HAP-1 (cell line): ENCODE measurements at places on chromosomes 5 and 9.

GRCh38 chr5:2133080-2133479 is 250.4 kb upstream of the IRX4 start:
- no peak for DNase-seq

GRCh38 chr9:123225374-123225813 is 43.0 kb downstream of the STRBP start:
- no peak for DNase-seq

GRCh38 chr9:87498811-87499360 is 1.2 kb downstream of the DAPK1 start:
- peak; percentile 17 for DNase-seq

DNA sequence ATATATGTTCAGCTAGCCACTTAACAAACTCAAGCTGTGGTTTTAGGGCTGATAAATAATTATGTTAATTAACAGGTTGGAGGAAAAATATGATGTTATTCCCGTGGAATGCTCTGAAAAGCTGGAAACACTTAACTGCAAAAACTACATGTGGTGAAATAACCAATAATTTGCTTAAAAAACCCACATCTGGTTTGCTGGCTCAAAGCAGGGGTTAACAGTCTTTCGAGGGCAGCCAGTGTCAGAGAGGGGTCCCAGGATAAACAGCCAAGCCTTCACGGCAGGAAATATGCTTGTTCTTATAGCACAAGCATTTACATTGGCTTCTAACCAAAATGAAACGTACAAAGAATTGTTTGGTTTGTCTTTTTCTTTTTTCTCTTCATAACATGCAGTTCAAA is 254.0 kb upstream of the GAS1 start:
- DNase-seq, result no peak

GRCh38 chr5:158951436-158952247 is 148.1 kb downstream of the EBF1 start:
- DNase-seq, result peak; percentile 51
